ENCODE measurements at places on chromosomes 11 and 22. TPM values are rescaled to one million over a fixed set of nuclear protein-coding genes. Genes with fewer than 3 reads are reported as not detected.

- no peak for ATAC-seq
Measured at GRCh38 chr11:42816471-42816870, 495.3 kb upstream of the API5 start.

DNA sequence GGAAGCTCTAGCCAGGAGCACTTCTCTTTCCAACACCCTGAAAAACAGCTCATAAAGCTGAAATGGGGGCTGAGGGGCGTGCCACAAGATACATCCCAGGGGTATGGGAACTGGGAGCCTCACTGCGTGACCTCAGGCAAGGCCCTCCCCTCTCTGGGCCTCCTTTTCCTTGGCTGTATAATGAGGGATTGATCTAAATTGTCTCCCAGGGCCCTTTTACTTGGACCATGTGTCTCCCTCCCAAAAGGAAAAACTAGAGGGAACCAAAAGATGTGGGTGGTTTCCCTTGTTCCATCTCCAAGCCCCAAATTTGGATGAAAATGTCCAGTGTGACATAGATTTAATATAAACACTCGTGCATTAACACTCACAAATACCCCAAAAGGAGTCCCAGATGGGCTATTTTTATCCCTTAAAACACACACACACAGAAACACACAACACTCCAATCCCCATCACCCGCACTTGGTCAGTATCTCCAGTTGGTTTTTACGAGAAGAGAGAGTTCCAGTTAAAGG lies 25.9 kb upstream of the SMTN start:
- no peak for ATAC-seq

GRCh38 chr11:68423481-68423880 lies 37.1 kb upstream of the PPP6R3 start:
- ATAC-seq = no peak

MPPED1 gene
- total RNA-seq = 0.07 TPM

GRCh38 chr11:61602775-61603569 lies 22.1 kb upstream of the SYT7 start:
- peak; percentile 94 for ATAC-seq

DNA sequence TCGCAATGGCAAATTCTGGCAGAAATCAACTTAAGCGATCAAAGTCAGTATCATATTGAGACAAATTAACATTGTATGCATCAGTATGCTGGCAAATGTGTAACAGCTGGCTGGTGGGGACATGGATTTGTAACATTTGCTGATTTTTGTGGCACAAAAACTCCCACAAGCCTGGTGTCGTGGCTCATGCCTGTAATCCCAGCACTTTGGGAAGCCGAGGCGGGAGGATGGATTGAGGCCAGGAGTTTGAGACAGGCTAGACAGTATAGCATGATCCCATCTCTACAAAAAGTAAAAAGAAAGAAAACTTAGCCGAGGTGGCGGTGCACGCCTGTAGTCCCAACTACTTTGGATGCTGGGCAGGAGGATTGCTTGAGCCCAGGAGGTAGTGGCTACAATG lies 17.6 kb upstream of the HDHD5 start:
- ATAC-seq = no peak

- peak; percentile 80 for ATAC-seq
Measured at GRCh38 chr11:46920755-46921154, 2.4 kb upstream of the LRP4 start.

OR8J1 gene
- total RNA-seq = 0.25 TPM

SPTBN2 gene
- total RNA-seq = 2.4 TPM

DNA sequence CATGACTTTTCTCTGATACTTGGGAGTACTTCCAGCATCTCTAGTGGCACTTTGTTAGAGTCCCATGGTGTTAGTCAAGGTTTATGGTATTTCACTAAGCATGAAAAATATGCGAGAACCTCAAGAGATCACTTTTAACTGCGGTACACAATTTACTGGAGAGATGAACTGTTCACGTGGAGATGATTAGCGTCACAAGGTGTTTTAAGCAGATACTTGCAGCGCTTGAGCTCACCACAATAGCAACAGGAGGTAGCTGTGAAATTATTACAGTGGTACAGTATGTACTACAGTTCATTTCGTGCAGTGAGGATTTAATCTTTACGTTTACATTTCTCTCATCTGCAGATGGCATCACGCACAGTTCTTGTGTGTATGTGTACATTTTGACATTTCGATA lies 4.5 kb downstream of the PARVA start:
- no peak for ATAC-seq

GRCh38 chr11:95778699-95779098 lies 10.9 kb downstream of the FAM76B start:
- no peak for ATAC-seq

- ATAC-seq = no peak
Measured at GRCh38 chr22:48143856-48144255, 1381.4 kb downstream of the TBC1D22A start.

- peak; percentile 55 for ATAC-seq
Measured at GRCh38 chr11:1876361-1877063, 15.2 kb downstream of the PRR33 start.

DNA sequence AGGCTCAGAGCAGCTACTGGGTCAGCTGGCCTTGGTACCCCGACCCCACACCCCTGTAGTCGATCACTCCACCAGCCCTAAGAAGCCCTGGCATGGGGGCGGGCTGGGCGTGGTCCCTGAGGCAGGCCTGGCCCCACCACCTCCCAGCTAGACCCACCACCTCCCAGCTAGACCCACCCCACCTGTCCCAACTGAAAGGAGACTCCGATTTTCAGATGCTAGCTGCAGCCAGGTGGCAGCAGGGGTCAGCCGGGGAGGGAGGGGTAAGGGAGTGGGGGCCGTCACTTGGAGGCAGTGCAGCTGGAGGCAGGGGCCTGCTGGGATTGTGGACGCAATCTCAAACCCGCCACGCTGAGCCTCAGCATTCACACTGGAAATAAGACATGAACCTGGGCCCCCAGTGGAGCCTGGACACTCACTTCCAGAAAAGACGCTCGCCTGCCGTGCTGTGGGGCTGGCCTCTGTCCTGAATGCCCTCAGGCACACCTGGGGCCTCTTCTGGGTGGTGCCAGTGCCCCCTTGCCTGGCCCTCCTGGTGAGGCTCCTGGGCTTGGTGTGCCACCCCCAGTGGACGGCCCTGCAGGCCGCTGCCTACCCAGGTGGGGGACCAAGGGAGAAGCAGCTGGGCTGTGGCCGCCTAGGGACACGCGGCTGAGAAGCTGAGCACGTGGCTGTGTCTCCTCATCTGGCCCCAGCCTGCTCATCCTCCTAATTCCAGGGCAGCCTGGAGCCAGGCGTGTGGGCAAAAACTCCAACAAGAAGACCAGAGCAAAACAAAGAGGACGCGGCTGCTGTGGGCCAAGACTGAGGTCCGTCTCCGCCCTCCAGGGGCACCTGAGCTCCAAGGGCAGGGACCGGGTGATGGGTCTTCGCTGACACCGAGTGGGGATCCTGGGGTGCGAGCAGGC lies 26.7 kb downstream of the OSBPL5 start:
- peak; percentile 21 for ATAC-seq

NRXN2 gene
- 40.9 TPM for total RNA-seq

GRCh38 chr22:25359601-25360261 lies 140.3 kb downstream of the CRYBB2 start:
- ATAC-seq = no peak

SCARF2 gene
- total RNA-seq = 21.3 TPM

DNA sequence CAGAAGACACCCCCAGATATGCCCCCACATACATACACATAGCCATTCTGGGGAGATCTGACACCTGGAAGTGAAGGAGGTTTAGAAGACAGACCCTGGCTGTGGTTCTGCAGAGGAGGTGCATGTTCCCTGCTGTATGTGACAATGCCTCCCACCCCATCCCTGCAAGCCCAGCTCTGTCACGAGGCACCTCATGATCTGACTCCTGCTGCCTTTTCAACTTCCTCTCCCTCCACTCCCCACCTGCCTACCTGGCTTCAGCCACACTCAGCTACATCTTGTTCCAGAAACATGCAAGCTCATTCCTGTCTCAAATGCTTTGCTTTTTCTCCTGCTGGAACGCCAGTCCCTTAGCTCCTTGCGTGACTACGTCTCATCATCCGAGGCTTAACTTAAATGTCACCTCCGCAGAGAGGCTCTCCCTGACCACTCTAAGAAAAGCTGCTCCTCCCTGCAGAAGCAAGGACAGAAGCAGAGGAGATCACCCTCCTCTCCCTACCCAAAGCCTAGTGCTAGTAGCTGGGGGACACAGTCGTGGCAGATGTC lies 114.5 kb downstream of the FEZ1 start:
- ATAC-seq = no peak

OR51V1 gene
- 0.73 TPM for total RNA-seq

DNA sequence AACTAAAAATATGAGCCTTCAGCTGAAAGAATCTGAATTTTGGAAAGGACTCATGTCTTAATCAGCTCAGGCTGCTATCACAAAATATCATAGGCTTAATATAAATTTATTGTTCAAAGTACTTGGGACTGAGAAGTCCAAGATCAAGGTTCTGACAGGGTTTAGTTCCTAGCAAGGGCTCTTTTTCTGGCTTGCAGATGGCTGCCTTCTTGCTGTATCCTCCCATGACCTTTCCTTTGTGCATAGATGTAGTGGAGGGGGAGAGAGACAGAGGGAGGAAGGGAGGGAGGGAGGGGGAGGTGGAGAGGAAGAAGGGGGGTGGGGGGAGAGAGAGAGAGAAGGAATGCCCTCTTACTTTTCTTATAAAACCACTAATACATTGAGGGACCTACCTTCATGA lies 306.8 kb upstream of the DDI1 start:
- peak; percentile 19 for ATAC-seq

GRCh38 chr11:45777127-45777969 lies 27.6 kb upstream of the SLC35C1 start:
- no peak for ATAC-seq

DNA sequence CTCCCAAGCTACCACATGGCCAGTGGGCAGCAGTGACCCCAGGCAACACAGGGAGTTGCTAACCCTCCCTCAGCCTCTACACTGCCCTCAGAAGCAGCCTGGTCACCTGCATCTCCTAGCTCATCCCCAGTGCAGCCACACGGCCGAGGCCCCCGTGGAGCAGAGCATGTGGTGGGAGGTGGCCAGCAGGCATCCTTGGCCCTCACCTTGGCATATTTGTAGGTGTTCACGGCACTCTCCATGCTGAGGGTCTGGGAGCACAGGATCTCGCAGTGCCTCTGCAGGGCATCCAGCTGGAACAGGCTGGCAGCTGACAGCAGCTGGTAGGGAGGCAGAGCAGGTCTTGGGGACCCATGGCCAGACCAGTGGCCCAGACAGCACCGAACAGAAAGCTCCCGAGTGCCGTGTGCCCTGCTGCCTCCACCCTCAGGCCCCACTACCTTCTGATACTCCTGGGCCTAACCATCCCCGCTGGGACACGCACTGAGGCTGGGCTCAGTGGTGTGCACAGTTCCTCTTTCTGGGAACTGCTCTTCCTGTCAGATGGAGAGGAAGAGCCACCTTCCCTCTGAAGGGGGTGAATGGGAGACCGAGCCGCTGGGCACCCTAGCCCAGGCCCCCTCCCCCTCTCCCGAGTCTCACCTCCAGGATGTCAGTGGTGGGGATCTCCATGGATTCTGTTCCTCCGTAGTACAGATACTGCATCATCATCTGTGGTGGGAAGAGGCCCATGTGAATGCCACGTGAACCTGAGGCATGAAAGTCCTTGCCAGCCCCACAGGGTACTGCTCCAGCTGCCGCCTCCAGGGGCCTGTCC lies 48.8 kb downstream of the NAT10 start:
- ATAC-seq = no peak

- ATAC-seq = no peak
Measured at GRCh38 chr22:28111501-28112189, 192.6 kb upstream of the PITPNB start.

- ATAC-seq = no peak
Measured at GRCh38 chr11:19263333-19263732, 22.6 kb upstream of the E2F8 start.

SMC1B gene
- 0.07 TPM for total RNA-seq
